ENCODE measurements at places on chromosomes 5 and 9. TPM values are rescaled to one million over a fixed set of nuclear protein-coding genes. Genes with fewer than 3 reads are reported as not detected.

SLC45A2 gene
- not detected for total RNA-seq

SURF4 gene
- 127 TPM for total RNA-seq

IER5L gene
- total RNA-seq, result 8.7 TPM

DNA sequence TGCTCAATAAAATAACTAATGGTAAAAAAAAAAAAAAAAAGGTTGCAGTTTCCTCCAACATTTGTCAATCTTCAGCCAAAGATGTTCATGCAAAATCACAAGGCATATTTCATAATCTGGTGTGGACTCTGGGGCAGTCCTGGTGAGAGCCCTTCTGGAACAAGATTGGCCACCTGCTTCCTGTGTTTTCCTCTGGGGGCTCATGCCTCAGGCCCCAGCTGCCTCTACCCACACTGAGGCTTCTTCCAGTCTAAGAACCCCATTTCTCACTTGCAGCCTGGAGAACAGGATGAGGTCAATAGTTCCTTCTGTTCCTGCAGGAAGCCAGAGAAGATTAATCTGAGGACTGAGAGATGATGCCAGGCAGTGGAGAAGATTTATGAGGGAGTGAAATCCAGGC is 492.6 kb upstream of the BRINP1 start:
- no peak overlapping the region for H3K4me3 ChIP-seq
- DNase-seq, result no peak
- peaks cover 9% of the 10 kb centered on the region for H3K4me1 ChIP-seq
- no peak overlapping the region for H3K27ac ChIP-seq
- H3K27me3 ChIP-seq, result no peaks in the 10 kb centered on the region

- DNase-seq, result no peak
- H3K27me3 ChIP-seq, result no peaks in the 10 kb centered on the region
- no peak overlapping the region for H3K4me3 ChIP-seq
- no peak overlapping the region for H3K27ac ChIP-seq
Observed at GRCh38 chr5:33595303-33595702, 154.5 kb downstream of the TARS1 start.

DNA sequence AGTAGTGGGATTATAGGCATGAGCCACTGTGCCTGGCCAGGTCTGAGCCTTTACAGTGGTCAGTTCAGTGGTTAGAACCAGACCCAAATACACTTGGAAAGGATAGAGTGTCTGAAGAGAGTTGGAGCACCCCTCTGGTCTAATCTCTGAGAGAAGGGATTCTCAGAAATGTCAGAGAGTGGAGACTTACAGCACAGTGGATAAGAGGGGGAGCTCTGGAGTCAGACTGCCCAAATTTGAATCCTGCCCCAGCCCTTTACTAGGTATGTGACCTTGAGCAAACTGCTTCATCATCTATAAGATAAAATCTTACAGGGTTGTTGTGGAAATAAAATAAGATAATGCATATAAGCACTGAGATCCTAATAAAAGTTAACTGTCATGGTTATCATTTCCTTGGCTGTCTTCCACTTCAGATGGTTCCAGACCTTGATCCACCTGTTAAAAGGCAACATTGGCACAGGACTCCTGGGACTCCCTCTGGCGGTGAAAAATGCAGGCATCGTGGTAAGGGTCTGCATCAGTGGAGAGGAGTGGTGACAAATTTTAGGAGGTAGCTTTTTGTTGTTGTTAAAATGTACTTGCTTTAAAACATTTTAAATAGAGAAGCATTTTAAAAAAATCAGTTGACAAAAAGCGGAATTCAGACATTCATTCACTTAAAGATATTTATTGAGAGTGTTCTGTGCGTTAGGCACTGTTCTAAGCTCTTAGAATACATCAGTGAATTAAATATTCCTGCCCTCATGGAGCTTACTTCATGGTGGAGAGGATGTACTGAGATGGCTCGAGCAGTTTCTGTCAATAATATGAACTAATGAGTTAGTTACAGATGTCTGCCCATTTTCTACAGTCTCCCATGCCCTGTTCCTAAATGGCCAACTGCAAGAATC is 16.0 kb downstream of the SLC36A1 start:
- no peak overlapping the region for H3K27ac ChIP-seq
- H3K36me3 ChIP-seq, result no peaks in the 10 kb centered on the region
- no peak overlapping the region for H3K4me3 ChIP-seq
- H3K4me1 ChIP-seq, result no peaks in the 10 kb centered on the region

DNA sequence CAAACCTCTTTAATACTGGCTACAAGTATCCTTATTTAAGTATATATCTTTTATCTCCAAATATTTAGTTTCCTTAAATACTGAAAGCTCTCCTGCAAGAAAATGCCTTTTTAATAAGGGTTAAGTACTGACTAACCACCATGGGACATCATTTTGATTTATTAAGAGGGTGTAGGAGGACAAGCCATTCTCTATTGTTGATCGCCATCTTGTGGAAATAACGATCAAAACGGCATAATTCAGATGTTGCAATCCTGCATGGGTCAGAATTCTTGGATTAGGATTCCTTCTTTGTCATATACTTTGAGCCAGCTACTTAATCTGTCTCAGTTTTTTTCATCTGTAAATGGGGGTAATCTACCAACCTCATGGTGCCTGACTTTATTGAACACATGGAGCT is 28.7 kb upstream of the C5orf46 start:
- H3K4me3 ChIP-seq, result no peak overlapping the region
- H3K36me3 ChIP-seq, result no peaks in the 10 kb centered on the region
- H3K4me1 ChIP-seq, result no peaks in the 10 kb centered on the region
- H3K27me3 ChIP-seq, result no peaks in the 10 kb centered on the region

GRCh38 chr5:100322483-100322882 is 212.7 kb upstream of the FAM174A start:
- no peak overlapping the region for H3K4me3 ChIP-seq
- no peaks in the 10 kb centered on the region for H3K27me3 ChIP-seq
- no peak overlapping the region for H3K27ac ChIP-seq
- no peak for DNase-seq
- no peaks in the 10 kb centered on the region for H3K4me1 ChIP-seq

- H3K36me3 ChIP-seq, result no peaks in the 10 kb centered on the region
- no peak for DNase-seq
- H3K27me3 ChIP-seq, result no peaks in the 10 kb centered on the region
- H3K4me1 ChIP-seq, result no peaks in the 10 kb centered on the region
- no peak overlapping the region for H3K4me3 ChIP-seq
Observed at GRCh38 chr5:131587541-131587940, 47.5 kb downstream of the RAPGEF6 start.

GRCh38 chr5:149800633-149801032 is 70.5 kb downstream of the PPARGC1B start:
- H3K27me3 ChIP-seq, result no peaks in the 10 kb centered on the region
- H3K27ac ChIP-seq, result no peak overlapping the region
- DNase-seq, result no peak
- H3K4me1 ChIP-seq, result peaks cover 26% of the 10 kb centered on the region
- H3K36me3 ChIP-seq, result no peaks in the 10 kb centered on the region

DNA sequence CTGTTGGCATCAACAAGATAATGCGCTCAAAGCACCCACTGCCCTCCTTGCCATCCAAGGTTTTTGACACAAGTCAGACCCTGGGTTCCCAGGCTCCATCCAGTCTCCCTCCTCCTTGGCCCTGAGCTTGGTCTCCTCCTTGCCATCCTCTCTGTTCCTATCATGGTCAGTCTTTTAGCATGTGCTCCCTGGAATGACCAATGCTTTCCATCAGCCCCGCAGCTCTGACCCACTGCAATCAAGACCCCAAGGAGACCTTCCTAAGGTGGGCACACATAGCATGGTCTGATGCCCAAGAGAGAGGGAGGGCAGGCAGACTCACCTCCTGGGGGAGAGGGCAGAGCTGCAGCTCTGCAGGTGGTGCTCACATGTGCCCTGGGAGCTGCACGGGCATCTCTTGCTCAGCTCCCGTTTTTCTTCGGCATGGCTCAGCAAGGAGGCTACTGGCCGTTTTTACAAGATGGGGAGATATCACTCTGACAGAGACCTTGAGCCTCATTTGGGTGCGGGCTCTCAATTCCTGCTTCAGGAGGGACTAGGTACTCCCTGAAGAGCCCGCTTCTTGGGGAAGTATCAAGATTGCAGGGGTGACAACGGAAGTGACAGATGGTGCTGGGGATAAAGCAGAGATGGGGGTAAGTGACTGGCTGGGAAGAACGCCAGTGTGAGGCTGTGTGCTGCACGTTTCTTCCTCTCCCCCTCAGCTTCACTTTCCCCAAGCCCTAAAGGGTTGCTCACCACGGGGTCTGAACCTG is 3.3 kb downstream of the SEPTIN8 start:
- no peak overlapping the region for H3K27ac ChIP-seq
- no peak overlapping the region for H3K4me3 ChIP-seq
- peaks cover 82% of the 10 kb centered on the region for H3K4me1 ChIP-seq
- H3K27me3 ChIP-seq, result no peaks in the 10 kb centered on the region
- H3K36me3 ChIP-seq, result no peaks in the 10 kb centered on the region

GRCh38 chr5:123204251-123204650 is 115.2 kb downstream of the PRDM6 start:
- DNase-seq, result no peak
- no peaks in the 10 kb centered on the region for H3K36me3 ChIP-seq
- peaks cover 1% of the 10 kb centered on the region for H3K4me1 ChIP-seq
- no peak overlapping the region for H3K27ac ChIP-seq
- no peaks in the 10 kb centered on the region for H3K27me3 ChIP-seq

Data from esophagus squamous epithelium (tissue), 5 donors.